ENCODE measurements at places on chromosomes 16 and 17.
A peak's percentile ranks its signal among the peaks of the same experiment; 100 is the strongest.

- DNase-seq = no peak
These were observed 81.9 kb downstream of the CA4 start for GRCh38 chr17:60231691-60232090.

DNA sequence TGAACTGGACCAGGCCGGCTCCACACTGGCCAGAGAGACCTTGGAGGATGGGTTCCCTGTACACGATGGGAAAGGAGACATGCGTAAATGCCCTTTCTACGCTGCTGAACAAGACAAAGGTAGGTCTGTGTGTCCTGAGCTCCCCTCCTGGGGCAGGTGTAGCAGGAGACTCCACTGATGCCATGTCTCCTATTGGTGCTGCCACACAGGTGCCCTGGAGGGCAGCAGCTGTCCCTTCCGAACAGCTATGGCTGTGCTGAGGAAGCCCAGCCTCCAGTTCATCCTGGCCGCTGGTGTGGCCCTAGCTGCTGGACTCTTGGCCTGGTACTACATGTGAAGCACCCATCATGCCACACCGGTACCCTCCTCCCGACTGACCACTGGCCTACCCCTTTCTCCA is 29.2 kb downstream of the CDIP1 start:
- DNase-seq = no peak

GRCh38 chr16:379183-379960 is 2.4 kb downstream of the PGAP6 start:
- no peak for DNase-seq

DNA sequence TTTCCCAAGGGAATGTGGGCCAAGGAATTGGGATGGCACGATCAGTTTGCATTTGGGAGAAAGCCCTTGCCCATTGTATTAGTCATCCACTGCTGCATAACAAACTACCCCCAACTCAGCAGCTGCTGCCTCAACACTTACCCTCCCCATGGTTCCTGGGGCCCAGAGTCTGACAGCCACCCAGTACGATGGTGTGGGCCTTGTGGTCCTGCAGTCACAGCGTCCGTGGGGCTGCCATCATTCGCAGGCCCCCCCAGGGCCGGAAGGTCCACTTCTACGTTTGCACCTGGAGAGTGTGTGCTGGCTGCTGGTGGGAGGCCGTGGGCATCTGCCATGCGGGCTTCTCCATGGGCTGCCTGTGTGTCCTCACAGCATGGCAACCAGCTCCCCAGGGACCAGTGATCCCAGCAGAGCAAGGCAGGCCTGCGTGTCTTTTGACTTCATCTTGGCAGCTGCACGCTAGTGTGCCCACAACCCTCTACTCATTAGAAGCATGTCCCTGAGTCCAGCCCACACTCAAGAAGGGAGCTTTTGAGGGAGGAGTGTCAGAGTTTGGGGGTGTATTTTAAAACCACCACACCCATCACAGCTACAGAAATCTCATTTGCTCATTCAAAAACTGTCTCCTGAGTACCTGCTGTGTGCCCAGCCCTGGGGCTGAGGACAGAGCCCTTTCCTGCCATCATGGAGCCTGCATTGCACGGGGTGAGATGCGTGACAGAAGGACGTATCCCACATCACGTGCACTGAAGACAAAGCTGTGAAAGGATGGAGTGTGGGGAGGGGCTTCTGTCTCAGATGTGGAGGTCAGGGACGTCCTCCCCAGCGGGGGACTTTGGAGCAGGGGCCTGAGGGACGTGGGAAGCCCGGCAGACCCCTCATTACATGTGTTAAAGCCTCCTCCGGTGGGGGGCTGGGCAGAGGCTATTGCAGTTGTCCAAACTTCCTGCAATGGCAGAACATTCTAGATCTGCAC is 185.0 kb upstream of the ZNF469 start:
- no peak for DNase-seq

DNA sequence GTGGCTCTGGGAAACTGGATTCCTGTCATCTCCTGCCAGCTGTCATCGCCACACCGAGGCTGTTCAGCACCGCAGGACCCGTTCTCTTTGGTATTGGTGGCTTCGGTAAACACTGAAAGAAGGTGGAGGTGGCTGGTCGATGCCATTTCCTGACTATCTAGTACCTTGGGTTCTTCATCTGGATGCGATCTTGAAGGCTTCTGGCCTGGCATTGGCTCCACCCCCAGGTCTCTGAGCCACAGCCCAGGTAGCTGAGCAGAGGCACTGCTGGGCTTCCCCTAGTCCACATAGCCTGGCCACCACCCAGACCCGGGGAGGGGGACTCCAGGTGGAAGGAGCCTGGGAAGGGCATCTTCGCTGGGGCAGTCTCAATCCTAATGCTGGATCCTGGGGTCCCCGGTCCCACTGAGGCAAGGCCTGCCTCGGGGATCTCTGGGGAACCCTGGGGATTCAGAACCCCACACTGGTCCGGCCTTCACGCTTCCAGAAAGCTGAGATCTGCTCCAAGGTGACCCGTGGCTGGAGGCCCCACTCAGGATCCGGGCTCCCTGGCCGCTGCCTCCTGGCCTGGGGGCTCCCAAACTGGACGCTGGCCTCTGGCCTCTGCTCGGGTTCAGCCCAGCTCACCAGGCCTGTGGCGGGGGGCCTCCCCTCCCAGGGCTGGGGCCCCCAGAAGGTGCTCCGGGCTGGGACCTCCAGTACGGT is 1.8 kb downstream of the C16orf54 start:
- DNase-seq = peak; percentile 24

DNA sequence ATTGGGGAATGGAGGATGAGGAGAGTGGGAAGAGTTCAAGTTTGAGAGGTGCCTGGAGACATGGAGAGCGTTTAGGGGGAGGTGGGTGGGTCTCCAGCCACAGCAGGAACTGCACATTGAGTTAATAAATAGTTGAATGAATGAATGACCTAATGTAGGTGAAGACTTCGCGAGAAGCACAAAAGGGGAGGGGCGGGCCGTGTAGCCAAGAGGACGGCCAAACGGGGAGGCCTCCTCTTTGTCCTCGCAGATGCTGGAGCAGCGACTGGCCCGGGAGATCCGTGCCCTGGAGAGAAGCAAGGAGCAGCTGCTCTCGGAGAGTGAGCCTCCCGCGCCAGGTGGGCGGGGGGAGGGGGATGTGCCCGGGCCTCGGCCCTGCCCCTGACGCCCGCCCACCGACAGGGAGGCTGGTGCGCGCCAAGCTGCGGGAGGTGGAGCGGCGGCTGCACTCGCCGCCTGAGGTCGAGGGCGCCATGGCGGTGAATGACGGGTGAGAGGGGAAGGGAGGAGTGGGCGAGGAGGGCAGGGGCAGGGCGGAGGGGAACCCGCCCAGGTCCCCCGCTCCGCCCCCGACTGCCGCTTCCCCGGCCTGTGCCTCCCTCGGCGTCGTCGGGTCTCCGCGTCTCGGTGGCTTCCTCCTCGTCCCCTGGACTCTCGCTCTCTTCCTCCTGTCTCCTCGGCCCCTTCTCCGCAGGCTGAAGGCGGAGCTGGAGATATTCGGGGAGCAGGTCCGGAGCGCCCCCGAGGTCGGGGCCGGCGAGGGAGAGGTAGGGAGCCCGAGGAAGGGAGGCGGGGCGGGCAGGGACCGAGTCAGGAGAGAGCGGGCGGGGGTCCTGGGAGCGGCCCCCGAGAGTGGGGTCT is 12.9 kb downstream of the SYCE1L start:
- DNase-seq = peak; percentile 66

- DNase-seq = no peak
These were observed 21.9 kb upstream of the CDH5 start for GRCh38 chr16:66344533-66345145.

DNA sequence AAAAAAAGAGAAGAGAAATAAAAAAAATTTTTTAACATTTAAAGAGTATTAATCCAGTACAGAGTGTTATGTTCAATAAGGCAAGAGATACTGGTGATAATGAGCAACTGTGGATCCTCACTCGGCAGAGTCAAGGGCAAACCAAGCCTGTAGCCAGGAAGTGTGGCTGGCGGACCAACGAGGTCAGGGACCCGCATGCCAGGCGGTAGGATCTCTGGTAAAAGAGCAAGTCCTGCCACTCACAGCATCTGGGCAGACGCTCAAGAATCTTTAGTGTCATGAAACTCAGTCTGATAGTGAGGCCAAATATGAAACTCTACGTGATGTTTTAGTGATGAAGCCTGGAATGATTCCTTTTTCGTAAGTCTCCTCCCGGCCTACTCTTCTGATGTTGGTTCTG is 8.3 kb upstream of the GEMIN4 start:
- no peak for DNase-seq

- DNase-seq = no peak
These were observed 23.0 kb downstream of the SMTNL2 start for GRCh38 chr17:4607261-4607741.

GRCh38 chr17:27601069-27601974 is 29.7 kb upstream of the LGALS9 start:
- peak; percentile 62 for DNase-seq
